ENCODE measurements at places on chromosomes 12 and 14. TPM values are rescaled to one million over a fixed set of nuclear protein-coding genes. Genes with fewer than 3 reads are reported as not detected.

Gene ZNF891
- total RNA-seq = 2.3 TPM

Gene ASPG
- total RNA-seq = not detected

Gene DPY19L2
- total RNA-seq = not detected

Gene CLEC2A
- total RNA-seq = not detected

Gene SERPINA10
- total RNA-seq = 7.3 TPM

Gene KRT6C
- not detected for total RNA-seq

Gene BCL2L2
- 19.1 TPM for total RNA-seq

Gene C12orf50
- total RNA-seq = not detected

Gene SDR9C7
- not detected for total RNA-seq

Gene VTI1B
- total RNA-seq = 117 TPM

Gene SLC5A8
- not detected for total RNA-seq

Gene SPIC
- total RNA-seq = not detected

Gene TNFRSF1A
- 79.4 TPM for total RNA-seq

Gene FAM186B
- 1.4 TPM for total RNA-seq

Gene STYK1
- 4.9 TPM for total RNA-seq

Gene AQP6
- not detected for total RNA-seq

Gene CYP46A1
- total RNA-seq = 0.09 TPM

Gene GLT1D1
- not detected for total RNA-seq

Gene HOXC12
- 9.4 TPM for total RNA-seq

Gene IGFBP6
- total RNA-seq = 34.7 TPM

Gene IL22
- total RNA-seq = not detected

Gene PPP4R4
- 0.21 TPM for total RNA-seq

Gene TMEM229B
- 0.19 TPM for total RNA-seq

Gene MFAP5
- 0.61 TPM for total RNA-seq

Gene FGF23
- not detected for total RNA-seq

Gene CLEC2D
- total RNA-seq = 6.6 TPM

Gene RHOJ
- total RNA-seq = not detected

Gene CCDC184
- total RNA-seq = 1.00 TPM

Measured in Caco-2 (cell line).